Activated CD4-positive, alpha-beta T cell treated with anti-CD3 and anti-CD28 coated beads, Interleukin-2, amount 10 ng/mL, durations not matched to agents 24 days and 14 days (primary cell): ENCODE measurements at places on chromosomes 7 and 10. TPM values are rescaled to one million over a fixed set of nuclear protein-coding genes. Genes with fewer than 3 reads are reported as not detected.

DNA sequence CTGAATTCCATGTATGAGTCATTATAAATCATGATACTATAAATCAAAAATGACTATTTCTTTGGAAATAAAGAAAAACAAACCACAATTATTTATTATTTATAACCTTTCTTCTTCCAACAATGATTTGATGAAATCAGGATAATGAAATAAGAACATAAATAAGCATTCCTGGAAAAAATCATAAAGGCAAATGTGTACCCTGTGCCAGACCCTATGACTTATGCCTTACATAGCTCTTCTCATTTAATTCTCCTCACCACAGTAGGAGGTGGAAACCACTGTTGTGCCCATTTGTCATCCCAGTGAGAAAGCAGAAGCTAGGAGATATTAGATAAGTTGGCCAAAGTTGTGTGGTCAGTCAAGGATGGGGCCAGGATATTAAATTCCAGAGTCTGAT, 255.1 kb downstream of the DOCK4 start:
- no peak overlapping the region for H3K27ac ChIP-seq
- no peaks in the 10 kb centered on the region for H3K27me3 ChIP-seq
- no peak for DNase-seq
- H3K4me3 ChIP-seq = no peak overlapping the region

GRCh38 chr7:56023500-56023899, 27.7 kb downstream of the PSPH start:
- H3K4me3 ChIP-seq = no peak overlapping the region
- H3K4me1 ChIP-seq = no peaks in the 10 kb centered on the region
- H3K27ac ChIP-seq = no peak overlapping the region
- H3K27me3 ChIP-seq = no peaks in the 10 kb centered on the region
- peaks cover 17% of the 10 kb centered on the region for H3K36me3 ChIP-seq
- DNase-seq = no peak

Gene HILPDA
- total RNA-seq = 171 TPM in 2 replicates

GRCh38 chr10:22005763-22006162, 2.2 kb upstream of the DNAJC1 start:
- DNase-seq = no peak
- H3K4me1 ChIP-seq = peaks cover 16% of the 10 kb centered on the region
- no peak overlapping the region for H3K27ac ChIP-seq
- H3K4me3 ChIP-seq = no peak overlapping the region
- H3K36me3 ChIP-seq = no peaks in the 10 kb centered on the region

Gene PRPS1L1
- total RNA-seq = not detected in 2 replicates
